ENCODE measurements at places on chromosomes 1 and 21.

DNA sequence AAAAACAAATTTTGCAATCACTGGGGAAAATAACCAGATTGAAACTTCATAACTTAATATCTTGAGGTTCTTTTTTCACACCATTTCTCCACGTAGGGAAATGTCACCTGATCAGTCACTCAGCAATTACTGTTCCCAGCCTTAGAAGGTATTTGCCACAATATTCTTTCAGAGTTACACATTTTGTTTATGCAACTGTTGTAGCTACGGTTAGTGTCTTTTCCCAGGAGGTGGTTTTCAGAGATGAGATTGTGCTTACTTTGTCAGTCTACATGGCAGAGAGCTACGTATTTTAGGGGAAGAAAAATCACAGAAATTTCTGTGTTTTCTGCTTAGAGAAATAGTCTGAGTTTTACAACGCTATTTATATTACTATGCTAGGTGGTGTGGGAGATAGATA, 792.8 kb upstream of the B3GALT2 start:
- no peak for DNase-seq

DNA sequence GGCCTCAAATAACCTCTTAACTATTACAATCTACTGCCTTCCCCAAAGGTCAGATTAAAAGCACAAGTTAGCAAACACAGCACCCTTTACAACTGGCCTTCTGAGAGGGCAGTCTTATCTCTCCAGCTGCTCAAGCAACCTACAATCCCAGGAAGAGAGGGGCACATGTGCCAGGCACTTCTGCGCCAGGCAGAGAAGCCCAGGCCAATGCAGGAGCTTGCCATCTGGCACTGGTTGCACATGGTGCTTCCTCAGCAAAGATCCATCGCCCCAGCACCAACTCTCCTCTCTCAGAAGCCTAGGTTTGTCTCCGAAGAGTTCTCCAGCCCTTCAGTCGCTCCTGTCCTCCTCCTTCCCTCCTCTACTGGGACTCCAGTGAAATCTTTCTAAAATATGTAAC, 2.5 kb downstream of the STK40 start:
- DNase-seq = no peak

GRCh38 chr1:198858033-198858432, 219.2 kb downstream of the PTPRC start:
- DNase-seq = no peak

DNA sequence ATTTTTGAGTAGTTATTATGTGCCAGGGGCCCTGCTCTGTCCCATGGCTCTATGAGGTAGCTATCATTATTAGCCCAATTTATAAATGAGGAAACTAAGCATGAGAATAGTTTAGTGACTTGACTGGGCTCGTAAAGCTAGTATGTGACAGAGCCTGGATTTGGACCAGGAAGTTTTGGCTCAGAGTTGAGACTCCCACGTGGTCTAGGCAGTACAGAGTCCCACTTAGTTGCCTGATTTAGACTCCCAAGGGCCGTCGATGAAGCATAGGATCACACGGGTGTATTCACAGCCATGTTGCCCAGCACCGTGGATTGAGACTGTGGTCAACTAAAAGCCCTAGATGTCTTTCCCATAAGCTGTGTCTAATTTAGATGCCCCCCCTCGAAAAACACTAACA, 81.7 kb downstream of the DDX20 start:
- DNase-seq = no peak

- DNase-seq = no peak
These were observed 36.6 kb upstream of the ECE1 start for GRCh38 chr1:21326861-21327344.

DNA sequence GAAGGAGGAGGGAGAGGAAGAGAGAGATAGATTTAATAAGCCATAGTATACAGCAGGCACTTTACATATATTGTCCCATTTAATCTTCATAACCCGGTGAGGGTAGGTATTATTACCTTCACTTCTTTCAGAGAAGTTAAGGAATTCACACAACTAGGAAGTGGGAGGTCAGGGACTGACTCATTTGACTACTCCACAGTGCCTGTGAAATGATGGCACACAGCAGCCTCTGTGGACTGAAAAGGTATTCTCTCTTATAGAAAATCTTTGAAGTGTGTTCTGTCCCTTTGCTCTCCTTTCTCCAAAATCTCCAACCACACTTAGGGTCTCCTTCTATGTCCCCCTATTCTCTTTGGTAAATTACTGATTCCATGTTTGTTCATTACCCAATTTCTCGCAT, 23.9 kb downstream of the PALMD start:
- no peak for DNase-seq

DNA sequence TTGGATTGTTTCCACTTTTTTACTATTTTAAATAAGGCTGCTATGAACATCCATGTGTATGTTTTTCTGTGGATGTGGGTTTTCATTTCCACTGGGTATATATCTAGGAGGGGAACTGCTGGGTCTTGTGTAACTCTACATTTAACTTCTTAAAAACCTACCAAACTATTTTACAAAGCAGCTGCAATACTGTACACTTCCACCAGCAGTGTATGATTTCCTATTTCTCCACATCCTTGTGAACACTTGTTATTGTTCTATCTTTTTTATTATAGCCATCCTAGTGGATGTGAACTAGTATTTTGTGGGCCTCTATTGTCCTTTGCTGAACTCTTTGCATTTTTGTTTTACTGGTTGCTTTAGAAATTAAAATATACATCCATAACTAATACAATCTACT, 33.4 kb downstream of the DIPK1A start:
- DNase-seq = no peak

DNA sequence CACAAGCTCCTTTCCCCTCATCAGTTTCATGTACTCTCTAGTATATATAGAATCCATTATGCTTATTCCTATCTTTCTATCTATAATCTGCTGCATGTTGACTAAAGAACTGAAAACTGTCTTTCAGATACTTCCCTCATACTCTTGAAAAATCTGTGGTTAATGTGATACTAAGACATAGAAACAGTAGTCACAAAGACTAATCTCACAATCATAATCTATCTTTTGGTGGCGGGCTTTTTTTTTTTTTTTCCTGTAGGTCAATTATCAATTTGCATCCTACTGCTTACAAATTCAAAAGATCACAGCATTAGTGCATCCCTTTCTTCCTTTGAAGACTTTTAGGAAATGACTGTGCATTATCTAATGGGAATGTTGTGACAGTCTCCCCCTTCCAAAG, 4.7 kb downstream of the UBR4 start:
- DNase-seq = no peak

DNA sequence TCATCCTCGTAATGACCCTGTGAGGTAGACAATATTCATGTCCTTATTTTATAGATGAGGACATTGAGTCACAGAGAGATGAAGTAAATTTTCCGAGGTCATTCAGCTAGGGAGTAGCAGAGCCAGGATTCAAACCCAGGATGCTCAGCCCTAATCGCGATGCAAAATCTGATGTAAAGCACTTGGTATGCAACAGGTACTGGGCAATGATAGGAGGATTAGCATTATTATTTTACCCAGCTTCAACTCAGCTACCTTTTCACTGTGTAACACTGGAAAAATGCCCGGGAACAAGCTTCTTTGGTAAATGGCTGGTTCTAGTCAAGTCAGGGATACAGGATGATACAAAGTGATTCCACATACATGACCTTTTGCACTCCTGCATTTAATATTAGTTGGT, 88.7 kb downstream of the ATP1A1 start:
- DNase-seq = no peak

- DNase-seq = no peak
These were observed 70.4 kb downstream of the DMAP1 start for GRCh38 chr1:44283524-44284173.

DNA sequence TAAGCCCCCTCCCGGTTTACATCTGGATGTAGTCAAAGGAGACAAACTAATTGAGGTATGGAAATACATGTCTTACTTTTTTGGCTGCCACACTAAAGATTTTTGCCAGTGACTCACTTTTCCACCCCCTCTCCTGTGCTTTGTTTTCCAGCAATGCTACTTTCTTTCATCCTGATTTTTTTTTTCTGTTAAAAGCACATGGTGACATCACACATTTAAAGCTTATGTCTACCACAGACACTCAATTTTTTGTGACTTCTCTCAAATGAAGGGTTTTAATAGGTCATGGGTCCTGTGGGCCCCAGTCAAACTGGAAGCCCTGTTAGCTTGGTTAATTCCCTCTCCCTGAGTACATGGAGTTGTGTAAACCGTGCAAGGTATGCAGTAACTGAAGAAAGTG, 2.2 kb downstream of the PPP1R8 start:
- DNase-seq = no peak

GRCh38 chr1:179774000-179774399, 30.9 kb downstream of the FAM163A start:
- no peak for DNase-seq

DNA sequence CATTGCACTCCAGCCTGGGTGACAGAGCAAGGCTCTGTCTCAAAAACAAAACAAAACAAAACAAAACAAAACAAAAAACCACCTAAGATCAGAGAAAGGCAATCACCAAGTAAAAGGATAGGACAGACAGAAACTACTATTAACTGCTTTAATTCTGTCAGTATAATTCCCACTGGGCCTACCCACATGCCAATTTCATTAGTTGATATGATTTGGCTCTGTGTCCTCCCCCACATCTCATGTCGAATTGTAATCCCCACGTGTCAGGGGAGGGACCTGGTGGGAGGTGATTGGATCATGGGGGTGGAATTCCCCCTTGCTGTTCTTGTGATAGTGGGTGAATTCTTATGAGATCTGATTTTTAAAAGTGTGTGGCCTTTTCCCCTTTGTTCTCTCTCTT, 27.2 kb upstream of the CAPZB start:
- no peak for DNase-seq

GRCh38 chr21:33661146-33661545, 18.8 kb downstream of the ITSN1 start:
- no peak for DNase-seq

DNA sequence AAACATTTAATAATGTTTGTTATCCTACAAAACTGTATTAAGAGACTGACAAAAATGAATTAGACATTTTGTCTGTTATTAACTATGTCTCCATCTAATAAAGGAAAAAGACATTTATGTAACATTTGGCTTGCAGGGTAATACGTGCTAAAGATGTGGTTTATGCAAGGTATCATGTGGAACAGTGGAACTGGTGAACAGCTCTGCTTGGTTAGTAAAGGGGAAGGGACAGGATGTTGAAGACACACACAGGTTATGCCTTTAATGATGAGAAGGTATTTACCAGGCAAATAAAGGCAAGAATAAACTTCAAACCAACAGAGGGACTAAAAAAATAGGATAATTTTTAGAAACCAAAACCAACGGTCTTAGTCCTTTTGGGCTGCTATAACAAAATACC, 93.1 kb downstream of the UCHL5 start:
- no peak for DNase-seq

GRCh38 chr1:65172936-65173690, 25.1 kb downstream of the AK4 start:
- no peak for DNase-seq

DNA sequence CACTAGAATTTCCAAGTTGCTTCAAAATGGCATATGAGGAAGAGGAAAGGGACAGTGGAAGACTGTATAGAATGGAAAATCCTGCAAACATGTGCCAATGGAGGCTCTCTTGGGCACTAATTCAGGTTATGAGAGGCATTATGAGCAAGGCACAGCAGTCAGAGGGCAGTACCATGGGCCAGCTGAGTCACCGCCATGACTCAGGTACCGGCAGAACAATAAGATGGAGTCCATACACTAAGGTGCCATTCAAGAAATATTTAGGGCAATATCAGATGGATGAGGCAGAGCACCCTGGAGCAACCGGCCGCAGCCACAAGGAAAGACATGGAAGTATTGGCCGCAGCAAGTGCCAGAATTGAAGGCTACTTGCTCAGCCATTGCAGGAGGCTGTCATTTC, 25.6 kb upstream of the VAV3 start:
- DNase-seq = no peak

DNA sequence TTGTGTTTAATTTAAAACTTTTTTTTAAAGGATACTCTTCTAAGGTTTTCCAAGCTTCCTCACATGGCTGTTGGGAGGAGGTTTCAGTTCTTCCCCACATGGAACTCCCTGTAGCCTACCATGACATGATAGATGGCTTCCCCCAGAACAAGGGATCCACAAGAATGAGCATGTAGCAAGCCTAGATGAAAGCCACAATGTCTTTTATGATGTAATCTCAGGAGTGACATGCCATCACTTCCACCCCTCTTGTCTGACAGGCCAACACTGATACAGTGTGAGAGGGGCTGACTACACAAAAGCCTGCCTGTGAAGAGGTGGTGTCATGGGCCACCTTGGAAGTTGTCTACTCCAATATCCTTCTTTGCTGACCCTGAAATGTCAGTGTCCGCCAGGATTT, 32.0 kb downstream of the CD34 start:
- DNase-seq = no peak

GRCh38 chr1:29641921-29642320, 405.6 kb downstream of the PTPRU start:
- DNase-seq = no peak

DNA sequence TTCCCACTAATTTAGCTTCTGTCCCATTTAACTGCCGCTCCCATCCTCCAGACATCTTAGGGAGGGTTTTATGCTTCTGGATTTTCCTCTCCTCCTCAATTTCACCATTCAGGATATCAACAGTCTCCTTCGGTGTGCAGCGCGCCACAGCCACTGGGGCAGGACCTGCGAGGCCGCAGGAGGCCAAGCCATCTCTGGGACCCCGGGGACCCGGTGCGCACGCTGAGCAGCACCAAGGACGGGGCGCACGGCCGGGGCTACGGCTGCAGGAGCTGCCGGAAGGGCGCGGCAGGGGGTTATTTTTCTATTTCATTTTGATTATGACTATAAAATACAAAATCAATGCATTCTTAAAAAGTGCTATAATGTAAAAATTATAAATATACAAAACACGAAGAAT, 1238.4 kb upstream of the NCAM2 start:
- no peak for DNase-seq

- no peak for DNase-seq
These were observed 10.1 kb downstream of the MEF2D start for GRCh38 chr1:156490401-156491032.

GRCh38 chr1:177315261-177315660, 144.5 kb downstream of the BRINP2 start:
- no peak for DNase-seq

GRCh38 chr21:16468184-16468583, 738.4 kb downstream of the USP25 start:
- DNase-seq = no peak

DNA sequence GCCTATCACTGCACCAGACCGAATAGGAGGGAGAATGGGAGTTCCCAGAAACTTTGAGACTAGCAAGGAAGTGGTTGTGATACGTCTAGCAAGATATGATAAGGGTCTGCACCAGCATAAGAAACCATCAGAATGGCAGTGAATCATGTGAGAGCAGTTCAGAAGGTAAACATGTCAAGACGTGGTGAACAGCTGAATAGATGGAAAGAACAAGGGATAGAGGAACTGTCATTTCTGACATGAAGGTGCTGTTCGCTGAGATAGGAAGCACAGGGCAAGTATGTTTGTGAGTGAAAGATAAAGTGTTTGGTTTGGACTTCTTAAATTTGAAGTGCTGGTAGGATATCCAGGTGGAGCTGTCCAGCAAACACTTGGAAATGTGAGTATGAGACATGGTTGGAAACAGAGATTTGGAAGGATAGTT, 1.1 kb upstream of the AGO1 start:
- no peak for DNase-seq
